Neural progenitor cell (in vitro differentiated cells): ENCODE measurements at places on chromosomes 5 and 9. TPM values are rescaled to one million over a fixed set of nuclear protein-coding genes. Genes with fewer than 3 reads are reported as not detected.

GRCh38 chr9:5560443-5561100, 50.2 kb downstream of the PDCD1LG2 start:
- no peak for DNase-seq
- H3K27me3 ChIP-seq: no peaks in the 10 kb centered on the region
- H3K4me1 ChIP-seq: peaks cover 7% of the 10 kb centered on the region

GRCh38 chr9:136544964-136545691, 720 bp downstream of the NOTCH1 start:
- peak overlapping the region; percentile 99 for H3K4me3 ChIP-seq
- H3K27me3 ChIP-seq: peaks cover 13% of the 10 kb centered on the region
- H3K4me1 ChIP-seq: peaks cover 58% of the 10 kb centered on the region
- peak; percentile 55 for DNase-seq
- H3K36me3 ChIP-seq: no peaks in the 10 kb centered on the region
- no peak overlapping the region for H3K27ac ChIP-seq

DNA sequence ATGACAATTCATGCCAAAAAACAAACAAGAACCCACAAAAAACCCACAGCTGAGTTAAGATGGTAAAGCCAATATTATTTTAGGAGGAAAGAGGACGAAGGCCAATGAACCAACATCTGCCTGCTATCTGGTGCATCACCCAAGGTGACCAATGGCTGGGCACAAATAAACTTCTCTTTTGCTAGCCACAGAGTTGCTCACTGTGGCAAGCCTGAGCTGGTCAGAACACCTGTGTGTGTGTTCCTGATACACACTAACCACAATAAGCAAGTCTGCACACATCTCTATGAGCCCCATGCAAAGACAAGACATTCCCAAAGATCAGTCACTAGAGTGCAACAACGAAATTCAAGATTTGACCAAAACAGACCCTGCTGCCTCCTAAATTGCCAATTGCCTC, 63.1 kb downstream of the RNF38 start:
- H3K27me3 ChIP-seq: no peaks in the 10 kb centered on the region
- no peak for DNase-seq
- no peak overlapping the region for H3K4me3 ChIP-seq
- H3K36me3 ChIP-seq: peaks cover 24% of the 10 kb centered on the region
- no peak overlapping the region for H3K27ac ChIP-seq
- no peaks in the 10 kb centered on the region for H3K4me1 ChIP-seq

- H3K4me1 ChIP-seq: no peaks in the 10 kb centered on the region
- DNase-seq: no peak
- no peaks in the 10 kb centered on the region for H3K27me3 ChIP-seq
- no peaks in the 10 kb centered on the region for H3K36me3 ChIP-seq
These were observed 47.4 kb downstream of the POLK start for GRCh38 chr5:75558981-75559632.

Gene IFNA2
- total RNA-seq: not detected in 2 replicates

Gene IFNA21
- not detected in 2 replicates for total RNA-seq

Gene NMRK1
- 1.7 and 2.3 TPM in 2 replicates for total RNA-seq

GRCh38 chr5:104937598-104937997, 1375.0 kb upstream of the NUDT12 start:
- H3K27ac ChIP-seq: no peak overlapping the region
- H3K4me1 ChIP-seq: no peaks in the 10 kb centered on the region

Gene C5orf52
- not detected in 2 replicates for total RNA-seq

GRCh38 chr5:156327296-156327695, 332 bp downstream of the SGCD start:
- no peak for DNase-seq
- H3K36me3 ChIP-seq: no peaks in the 10 kb centered on the region
- no peak overlapping the region for H3K4me3 ChIP-seq
- H3K27ac ChIP-seq: no peak overlapping the region
- H3K4me1 ChIP-seq: peaks cover 11% of the 10 kb centered on the region
